Liver (tissue), 10 donors: ENCODE measurements at places on chromosomes 7 and 10. TPM values are rescaled to one million over a fixed set of nuclear protein-coding genes. Genes with fewer than 3 reads are reported as not detected.

ANTXRL gene
- total RNA-seq: not detected

SEMA3D gene
- 1.2 TPM for total RNA-seq

SAMD9L gene
- 5.2 TPM for total RNA-seq

THSD7A gene
- 1.3 TPM for total RNA-seq

CALHM2 gene
- total RNA-seq: 3.7 TPM

RBM20 gene
- 0.08 TPM for total RNA-seq

AKR1C4 gene
- total RNA-seq: 154 TPM

CDHR3 gene
- 10.5 TPM for total RNA-seq

DNA sequence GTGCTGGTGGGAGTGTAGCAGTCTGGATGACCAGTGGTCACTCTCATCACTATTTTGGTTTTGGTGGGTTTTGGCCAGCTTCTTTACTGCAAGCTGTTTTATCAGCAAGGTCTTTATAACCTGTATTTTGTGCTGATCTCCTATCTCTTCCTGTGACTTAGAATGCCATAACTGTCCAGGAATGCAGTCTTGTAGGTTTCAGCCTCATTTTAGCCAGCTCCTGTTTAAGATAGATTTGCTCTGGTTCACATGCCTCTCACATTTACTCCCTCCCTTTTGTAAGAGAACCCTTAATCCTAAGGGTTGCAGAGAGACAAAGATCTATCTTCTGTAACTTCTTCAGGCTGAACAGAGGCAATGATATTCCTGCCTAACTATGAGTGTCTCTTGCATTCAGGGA is 51.2 kb upstream of the INHBA start:
- no peak for DNase-seq

- DNase-seq: no peak
Measured at GRCh38 chr7:40859076-40859475, 724.3 kb downstream of the SUGCT start.

GRCh38 chr10:120978589-120979252 is 127.6 kb downstream of the WDR11 start:
- no peak for DNase-seq

GRCh38 chr10:36500266-36500665 is 625.1 kb upstream of the ANKRD30A start:
- no peak for DNase-seq

- no peak for DNase-seq
Measured at GRCh38 chr7:41873741-41874140, 170.9 kb upstream of the INHBA start.

GRCh38 chr10:55203319-55203718 is 402.3 kb upstream of the PCDH15 start:
- DNase-seq: no peak

DNA sequence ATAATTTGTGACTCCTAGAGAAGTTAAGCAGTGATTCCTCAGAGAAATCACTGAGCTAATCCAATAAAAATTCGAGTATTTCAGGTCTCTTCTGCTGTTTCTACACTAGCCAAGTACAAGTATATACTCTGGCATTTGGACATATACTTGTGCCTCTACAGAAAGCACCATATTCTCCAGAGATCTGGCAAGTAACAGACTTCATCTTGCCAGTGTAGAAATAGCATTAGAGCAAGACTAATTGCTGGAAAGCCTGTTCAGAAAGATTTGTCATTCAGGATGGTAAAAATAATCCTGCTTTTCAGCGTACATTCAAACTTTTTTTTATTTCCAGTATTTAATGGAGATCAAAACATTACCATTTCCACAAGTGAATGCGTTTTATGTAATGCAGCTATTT is 410.8 kb upstream of the ETV1 start:
- no peak for DNase-seq

- no peak for DNase-seq
Measured at GRCh38 chr7:41869997-41870396, 167.1 kb upstream of the INHBA start.

- DNase-seq: no peak
Measured at GRCh38 chr7:127387974-127388373, 4.5 kb downstream of the ZNF800 start.

DNA sequence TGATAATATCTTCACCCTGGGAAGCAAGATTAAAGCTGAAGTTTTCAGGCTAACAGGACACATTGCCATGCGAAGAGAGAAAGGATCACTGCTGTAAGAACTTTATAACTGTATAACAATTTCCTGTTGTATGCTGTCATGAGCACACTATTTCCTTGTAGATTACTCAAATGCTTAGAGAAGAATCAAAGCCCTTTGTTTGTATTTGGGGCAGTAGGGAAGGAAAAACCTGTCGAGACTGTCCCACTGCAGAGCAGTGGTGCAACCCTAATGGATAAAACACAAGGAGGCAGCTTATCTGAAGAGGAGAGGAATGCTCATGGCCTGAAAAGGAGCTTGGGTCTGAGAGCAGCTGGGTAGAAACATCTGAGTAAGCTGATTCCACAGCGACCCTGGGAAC is 327.7 kb upstream of the NPSR1 start:
- DNase-seq: no peak

DNA sequence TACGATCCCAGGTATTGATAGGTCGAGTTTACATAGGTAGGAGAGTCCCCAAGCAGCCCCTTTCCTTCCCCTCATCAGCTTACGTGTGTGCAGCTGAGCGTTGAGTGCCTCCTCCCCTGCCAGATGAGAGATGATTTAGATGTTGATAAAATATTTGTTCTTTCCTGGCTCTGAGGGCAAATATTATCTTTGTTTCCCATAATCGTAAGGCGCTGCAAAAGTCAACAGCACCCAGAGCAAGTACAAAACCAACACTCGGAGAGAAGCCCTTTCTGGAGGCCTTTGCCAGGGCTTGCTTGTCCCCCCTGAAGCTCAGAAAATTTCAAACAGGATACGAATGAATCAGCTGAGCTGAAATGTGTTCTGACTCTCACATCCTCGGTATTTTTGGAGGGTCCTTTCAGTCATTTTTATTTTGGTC is 683.2 kb downstream of the LRMDA start:
- no peak for DNase-seq

DNA sequence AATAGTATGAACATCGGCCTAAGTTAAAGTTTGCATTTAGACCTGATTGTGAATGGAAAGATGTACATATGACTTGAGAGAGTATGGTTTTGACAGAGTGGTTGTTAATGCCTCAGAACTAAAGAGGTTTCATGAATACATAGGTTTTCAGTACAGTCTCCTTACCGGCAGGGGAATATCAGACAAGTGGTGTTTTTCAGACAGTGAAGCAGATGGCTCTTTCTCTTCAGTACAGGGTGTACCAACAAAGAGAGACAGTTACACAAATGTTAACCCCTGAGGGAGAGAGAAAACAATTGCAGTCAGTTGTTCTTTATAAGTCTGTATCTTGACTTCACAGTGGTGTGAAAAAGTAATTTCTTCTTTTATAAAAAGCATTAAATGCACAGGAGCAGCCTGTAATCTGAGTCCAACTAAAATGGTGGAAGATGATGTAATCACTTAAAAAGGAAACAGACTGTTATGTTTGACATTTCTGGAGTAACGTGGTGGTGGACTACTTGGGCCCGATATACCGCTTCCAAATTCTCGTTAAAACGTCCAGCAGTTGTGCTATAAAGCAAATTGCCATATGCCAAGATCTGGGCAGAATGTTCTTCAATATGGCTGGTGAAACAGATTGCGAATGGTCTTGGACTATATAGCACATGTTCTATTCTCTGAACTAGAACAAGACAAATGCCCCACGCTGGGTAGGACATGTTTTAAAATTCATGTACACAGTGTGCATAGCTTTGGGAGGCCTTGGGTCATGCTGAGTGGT is 69.2 kb downstream of the SDK1 start:
- no peak for DNase-seq

DNA sequence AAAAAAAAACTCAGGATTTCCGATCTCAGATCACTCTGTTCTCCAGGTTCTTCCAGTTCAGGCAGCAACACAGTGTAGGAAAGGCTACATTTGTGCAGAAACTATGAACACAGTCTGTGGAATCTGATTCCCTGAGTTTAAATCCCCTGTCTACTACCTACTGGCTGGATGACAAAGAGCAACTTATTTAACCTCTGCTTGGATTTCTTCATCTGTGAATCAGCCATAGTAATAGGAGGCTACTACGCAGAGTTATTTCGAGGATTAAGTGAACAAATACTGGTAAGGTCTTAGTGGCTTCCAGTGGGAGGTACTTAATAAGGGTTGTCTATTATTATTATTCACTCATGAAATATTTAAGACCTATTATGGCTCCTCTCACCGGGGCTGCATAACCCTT is 44.3 kb upstream of the PDCD4 start:
- DNase-seq: no peak

DNA sequence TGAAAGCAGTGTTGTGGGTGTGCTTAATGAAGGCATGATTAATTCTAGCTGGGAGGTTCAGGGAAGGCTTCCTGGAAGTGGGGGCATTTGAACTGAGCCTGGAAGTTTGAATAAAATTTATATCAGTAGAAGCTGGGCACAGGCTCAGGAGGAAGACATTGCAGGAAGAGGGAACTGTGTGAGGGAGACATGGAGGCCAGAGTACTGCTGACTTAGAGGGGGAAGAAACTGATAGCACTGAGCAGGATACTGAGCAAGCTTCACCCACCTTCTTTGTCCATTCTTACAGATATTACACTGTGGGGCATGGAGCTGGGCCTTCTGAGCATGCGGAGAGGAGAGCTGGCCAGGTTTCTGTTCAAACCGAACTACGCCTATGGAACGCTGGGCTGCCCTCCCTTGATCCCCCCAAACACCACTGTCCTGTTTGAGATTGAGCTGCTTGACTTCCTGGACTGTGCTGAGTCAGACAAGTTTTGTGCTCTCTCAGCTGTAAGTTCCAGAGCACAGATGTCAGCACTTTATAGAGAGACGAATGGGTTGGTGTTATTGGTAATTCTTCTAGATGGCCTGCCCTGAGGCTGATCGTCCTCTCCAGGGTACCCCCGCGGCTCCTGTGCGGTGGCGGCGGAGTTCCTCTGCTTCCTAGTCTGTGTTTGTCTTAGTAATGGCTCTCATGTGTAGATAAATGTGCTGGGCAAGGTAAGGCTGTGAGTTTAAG is 2.1 kb downstream of the FKBP6 start:
- DNase-seq: no peak

GRCh38 chr10:43361547-43362190 is 9.8 kb upstream of the FXYD4 start:
- no peak for DNase-seq

DNA sequence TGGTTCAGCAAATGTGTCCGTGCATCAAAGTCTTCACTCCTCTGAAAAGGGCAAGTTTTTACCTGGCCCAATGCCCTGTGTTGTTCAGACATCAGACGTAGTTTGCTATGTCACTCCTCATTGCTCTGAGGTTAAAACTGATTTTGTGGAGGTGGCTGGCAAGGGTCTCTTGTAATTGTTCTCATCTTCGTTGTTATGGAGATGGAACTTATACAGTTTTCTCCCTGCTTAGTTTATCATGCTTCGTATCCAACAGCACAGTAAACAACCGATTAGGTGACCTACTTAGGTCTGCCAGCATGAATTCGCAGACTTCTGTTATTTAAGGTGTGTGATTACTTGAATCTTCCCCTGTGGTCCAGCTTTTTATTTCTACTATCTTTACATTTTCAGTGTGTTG is 274.1 kb upstream of the SMIM30 start:
- no peak for DNase-seq

GRCh38 chr10:128064970-128065580 is 61.1 kb downstream of the MKI67 start:
- no peak for DNase-seq

DNA sequence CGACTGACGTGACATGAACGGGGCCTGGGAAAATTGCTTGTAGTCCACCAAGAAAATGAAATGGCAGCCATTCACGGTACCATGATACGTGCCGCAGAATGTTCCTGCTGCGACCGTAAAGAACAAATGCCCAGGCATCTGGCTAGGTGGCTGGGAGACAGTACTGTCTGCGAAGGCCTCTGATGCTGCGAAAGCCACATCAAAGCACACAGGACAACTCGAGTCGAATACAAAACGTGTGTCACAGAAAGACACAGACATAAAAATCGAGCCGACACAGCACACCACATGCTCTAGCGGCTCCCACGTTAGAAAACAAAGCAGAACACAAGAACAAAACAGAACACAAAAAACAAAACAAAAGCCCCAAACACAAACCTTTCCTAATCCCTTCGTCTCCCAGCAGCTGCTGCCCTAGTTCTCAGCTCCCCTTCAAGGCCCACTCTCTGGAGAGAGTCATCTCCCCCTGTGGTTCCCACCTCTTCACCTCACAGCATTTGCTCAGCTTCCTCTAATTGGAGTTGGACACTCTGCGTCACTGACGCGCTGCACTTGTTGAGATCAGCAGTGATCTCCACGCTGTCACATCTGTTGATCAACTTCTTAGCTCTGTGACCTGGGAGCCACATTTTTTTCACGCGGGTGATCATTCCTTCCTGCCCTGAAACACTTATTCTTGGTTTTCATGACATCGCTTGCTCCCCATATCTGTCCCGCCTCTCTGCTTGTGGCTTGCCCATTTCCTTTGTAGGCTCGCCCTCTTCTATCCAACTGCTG is 112.2 kb downstream of the CLEC2L start:
- no peak for DNase-seq

DNA sequence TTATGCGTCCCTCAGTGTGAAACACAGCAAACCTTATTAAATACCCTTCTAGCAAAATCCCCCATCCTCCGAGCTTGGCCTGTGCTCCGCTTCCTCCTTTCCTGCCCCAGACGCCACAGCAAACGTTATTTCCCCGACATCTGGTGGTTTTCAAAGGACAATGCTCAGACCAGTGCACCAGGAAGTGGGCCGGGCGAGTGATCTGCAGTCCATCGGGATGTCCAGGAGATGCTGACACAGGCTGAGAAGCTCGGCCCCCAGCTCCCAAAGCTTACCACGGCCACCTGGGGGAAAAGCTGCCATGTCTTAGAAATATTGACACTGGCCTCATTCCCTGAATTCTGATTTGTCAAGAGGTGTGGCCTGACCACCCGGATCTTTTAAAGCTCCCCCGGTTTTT is 129.5 kb downstream of the PTPRN2 start:
- no peak for DNase-seq

- no peak for DNase-seq
Measured at GRCh38 chr10:52514481-52514880, 200.4 kb downstream of the DKK1 start.

DNA sequence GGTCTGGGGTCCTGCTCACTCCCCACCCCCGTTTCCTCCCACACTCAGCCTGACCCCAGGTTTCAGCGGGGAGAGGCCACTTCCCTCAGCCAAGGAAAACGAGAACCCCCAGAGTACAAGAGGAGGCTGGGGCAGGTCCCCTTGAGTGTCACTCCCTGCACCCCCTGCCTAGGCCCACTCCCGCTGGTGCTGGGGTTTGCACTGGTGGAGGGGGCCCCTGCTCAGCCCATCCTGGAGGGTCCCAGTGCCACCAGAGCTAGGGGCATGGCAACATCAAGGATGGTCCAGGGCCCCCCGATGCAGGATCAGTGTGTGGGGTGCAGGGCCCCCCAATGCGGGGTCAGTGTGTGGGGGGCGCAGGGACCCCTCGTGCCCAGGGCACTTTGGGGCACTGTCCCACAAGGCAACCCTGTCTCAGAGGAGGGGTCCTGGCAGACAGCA is 70.5 kb upstream of the KCTD7 start:
- DNase-seq: no peak

DNA sequence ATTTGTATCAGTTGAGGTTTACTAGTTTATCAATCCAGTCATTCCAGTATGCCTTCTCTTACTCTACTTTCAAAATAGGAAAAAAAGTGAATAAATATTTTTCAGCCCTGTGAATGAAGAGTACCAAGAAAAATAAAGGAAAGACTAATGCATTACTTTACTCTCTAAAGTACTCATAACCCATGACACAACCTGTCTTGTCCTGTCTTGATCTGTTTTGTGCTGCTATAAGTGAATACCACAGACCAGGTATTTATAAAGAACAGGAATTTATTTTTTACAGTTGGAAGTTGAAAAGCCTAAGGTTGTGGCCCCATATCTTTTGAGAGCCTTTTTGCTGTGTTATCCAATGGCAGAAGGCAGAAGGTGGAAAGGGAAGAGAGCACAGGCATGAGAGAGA is 194.6 kb upstream of the DKK1 start:
- no peak for DNase-seq
